ENCODE measurements at places on chromosomes 2 and 18. TPM values are rescaled to one million over a fixed set of nuclear protein-coding genes. Genes with fewer than 3 reads are reported as not detected.

Gene RAD51AP2
- polyA plus RNA-seq = not detected

Gene CREG2
- not detected for polyA plus RNA-seq

Gene NT5DC4
- not detected for polyA plus RNA-seq

Gene ITPRIPL1
- polyA plus RNA-seq = 0.39 TPM

All from CD14-positive monocyte (primary cell).